ENCODE measurements at places on chromosomes 3 and 15. TPM values are rescaled to one million over a fixed set of nuclear protein-coding genes. Genes with fewer than 3 reads are reported as not detected.

DNA sequence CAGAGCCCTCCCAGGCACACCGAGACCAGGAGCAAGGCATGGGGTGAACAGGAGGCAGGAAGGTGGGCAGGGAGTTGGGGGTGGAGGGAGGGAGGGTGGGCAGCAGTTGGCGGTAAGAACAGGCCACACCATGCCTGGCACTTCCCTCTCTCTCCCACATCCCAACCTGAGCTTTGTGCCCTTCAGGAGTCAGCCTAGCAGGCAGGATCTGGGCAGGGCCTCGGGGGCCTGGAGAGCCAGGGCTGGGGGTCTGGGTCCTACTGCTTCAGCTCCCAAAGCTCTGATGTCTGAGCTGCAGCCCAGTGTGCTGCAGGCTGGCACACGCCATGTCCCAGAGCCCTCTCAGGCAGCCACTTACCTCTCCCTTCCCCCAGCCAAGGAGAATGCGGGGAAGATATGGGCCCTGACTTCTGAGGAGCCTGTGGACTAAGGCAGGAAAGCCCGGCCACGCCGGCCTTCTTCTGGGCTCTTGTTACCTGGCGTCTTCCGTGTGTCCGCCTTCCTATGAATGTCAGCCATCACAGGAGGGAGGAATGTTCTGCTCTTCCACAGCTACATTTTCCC lies 2.9 kb upstream of the MYL3 start:
- DNase-seq = no peak

- no peak for DNase-seq
Observed at GRCh38 chr3:104198131-104198530, 1168.6 kb upstream of the ALCAM start.

The GUCA1C gene
- total RNA-seq = 0.23 TPM

DNA sequence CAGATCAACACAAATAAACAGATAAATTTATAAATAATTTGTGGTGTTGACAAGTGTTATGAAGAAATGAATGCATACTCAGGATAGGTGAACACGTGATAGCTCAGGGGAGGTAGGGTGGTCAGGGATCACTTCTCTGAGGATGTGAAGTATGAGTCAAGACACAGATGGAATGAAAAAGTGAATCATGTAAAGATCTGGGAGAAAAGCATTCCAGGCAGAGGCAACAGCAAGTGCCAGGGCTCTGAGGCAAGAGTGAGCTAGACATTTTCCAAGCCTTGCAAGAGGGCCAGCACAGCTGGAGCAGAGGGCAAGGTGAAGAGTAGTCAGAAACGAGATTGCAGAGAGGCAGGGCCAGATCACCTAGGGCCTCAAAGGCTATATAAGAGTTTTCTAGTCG lies 177.8 kb downstream of the WNT5A start:
- peak; percentile 38 for DNase-seq

The ESYT3 gene
- total RNA-seq = 0.87 TPM

- no peak for DNase-seq
Observed at GRCh38 chr15:96058103-96058851, 272.2 kb upstream of the NR2F2 start.

The TRMT10C gene
- total RNA-seq = 39.4 TPM

DNA sequence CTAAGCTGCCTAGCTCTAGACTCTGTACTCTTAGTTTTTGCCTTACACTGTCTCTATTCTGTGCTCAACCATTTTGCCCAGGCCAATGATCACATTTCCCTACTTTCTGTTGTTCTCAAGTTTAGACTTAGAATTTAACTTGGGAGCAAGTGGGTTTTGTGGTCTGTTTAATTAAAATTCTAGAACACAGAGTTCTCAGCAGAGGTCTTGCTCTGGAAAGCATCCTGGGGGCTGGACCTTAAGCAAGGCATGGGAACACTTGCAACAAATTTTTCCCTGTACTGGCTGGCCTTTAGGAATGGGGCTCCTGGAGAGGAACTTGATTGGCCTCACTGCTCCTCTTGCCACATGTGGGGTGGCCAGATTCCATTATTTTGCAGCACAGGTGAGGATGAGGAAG lies 236.3 kb upstream of the LRTM1 start:
- DNase-seq = no peak

DNA sequence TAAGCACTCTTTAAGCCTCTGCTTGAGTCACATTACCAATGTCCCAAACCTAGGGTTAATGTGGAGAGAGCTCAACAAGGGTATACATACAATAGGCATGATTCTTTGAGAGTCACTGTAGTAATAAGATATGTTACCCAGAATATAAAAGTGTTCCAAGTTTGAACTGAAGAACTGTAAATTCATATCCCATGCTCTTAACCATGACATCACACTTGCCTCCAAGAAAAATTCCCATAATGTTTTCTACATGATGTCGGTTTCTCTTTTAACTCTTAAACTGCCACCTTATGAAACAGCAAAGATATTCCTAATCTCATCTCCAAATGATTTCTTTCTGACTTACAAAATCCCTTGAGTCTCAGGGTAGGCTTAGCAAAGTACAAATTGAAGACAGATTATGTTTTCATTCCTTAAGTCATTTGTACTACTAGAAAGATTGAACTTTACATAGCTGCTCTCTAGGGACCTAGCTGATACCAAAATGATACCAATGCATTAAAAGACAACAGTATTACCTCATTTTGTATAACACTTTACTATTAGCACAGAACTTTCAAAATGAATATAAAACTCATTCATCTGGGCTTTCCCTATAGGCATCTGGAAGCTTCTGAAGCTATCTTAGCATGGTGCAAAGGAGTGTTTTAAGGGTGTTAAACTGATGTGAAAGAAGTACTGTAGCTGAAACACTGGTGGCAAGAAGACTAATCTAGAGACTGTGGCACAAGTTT lies 127.1 kb downstream of the KCNMB2 start:
- no peak for DNase-seq

The CTDSPL2 gene
- 46.5 TPM for total RNA-seq

- no peak for DNase-seq
Observed at GRCh38 chr15:34773013-34773412, 18.2 kb upstream of the GJD2 start.

The KNG1 gene
- total RNA-seq = not detected

DNA sequence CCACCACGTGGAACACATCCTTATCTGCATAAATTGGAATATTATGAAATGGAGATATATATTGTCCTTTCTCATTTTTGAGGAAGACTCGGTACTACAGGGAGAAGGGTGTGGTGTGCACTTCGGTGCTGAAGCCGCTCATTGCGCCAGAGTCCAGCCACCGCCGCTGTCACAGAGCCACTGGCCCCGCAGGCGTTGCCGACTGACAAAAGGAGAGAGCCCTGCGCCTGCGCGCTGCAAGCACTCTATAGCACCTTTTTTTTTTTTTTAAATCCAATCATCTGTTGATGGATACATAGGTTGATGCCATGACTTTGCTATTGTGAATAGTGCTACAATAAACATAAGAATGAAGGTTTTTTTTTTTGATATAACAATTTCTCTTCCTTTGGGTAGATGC lies 130.0 kb upstream of the TBC1D5 start:
- DNase-seq = no peak

The SPSB4 gene
- 0.58 TPM for total RNA-seq
